ENCODE measurements at places on chromosomes 2 and 18.

DNA sequence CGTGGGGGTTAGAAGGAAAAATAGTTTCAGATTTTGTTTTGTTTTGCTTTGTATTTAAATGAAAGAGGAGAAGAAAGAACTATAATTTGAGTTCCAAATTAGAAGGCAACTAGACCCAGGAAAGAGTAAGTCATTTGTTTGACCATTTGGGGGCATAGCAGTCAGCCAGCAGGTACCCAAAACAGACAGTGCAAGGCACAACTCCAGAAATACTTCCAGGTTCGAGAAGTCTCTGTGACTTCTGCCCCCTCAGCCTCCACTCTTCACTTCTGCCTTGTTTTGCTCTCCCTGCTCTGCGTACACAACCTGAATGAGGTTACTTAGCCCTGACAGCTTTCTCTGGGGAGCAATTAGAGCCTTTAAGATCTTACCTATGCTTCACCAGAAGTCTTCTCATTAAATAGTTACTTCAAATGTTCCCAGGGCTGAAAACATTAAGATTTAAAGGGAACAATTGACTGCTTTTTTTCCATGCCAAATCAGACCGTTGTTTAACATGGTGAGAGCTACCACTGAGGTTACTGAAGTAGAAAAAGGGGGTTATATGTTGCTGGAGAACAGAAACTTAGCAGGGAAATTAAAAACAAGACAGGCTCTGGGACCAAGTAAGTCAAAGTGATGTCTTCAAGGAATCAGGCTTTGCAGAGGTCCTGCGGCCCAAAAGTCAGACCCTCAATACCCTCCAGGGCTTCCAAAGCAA lies 216.9 kb downstream of the BCL11A start:
- no peak for DNase-seq

DNA sequence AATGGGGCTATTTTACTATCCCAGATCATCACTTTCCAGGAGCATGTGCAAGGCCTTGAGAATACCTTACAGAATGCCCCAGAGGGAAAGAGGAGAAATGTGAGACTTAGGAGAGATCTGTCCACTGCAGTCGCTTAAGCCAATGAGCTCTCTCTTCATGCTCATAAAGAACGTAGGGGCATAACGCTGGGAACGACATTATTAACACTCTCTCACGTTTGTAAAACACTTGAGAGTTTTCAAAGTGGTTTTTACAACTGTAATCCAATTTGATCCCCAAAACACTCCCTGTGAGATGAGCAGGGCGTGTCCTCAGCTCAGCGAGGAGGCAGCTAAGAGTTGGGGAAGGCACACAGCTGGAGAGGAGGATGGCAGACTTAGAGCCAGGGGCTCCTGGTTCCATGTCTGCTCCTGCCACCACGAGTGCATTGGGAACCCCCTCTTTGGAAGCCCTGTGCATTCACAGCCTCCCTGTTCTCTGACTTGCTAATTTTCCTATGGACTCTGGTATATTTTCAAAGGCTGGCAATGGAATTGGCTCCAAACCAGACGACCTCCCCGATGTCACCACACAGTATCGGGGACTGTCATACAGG lies 97.4 kb downstream of the PLB1 start:
- DNase-seq: no peak

DNA sequence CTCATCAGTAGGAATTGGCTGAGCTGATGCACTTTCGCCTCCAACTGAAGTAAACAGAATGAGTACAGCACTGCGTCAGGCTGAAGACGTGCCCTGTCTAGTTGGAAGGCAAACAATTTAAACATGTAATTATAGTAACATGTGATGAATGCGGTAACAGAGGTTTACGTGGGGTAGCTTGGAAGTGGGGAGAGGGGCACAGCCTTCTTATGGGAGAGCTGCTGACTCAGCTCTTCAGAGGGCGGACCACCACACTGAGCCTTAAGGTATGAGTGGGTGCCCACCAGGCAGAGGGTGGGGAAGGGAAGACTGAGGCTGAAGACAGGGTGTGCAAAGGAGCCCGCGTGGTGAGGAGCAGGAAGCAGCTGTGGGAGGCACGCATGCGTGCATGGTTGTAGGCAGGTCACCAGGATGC lies 6.2 kb upstream of the EHD3 start:
- DNase-seq: no peak

GRCh38 chr2:201127570-201127969 lies 11.6 kb downstream of the CFLAR start:
- no peak for DNase-seq

DNA sequence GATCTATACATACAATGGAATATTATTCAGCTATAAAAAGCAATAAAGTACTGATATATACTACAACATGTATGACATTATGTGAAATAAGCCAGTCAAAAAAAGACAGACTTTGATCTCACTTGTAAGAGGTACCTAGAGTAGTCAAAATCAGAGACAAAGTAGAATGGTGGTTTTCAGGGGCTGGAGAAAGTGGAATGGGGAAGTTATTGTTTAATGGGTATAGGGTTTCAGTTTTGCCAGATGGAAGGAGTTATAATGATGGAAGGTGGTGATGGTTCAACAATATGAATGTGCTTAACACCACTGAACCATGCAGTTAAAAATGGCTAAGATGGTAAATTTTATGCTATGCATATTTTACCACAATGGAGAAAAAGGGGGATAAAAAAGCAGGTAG lies 6.3 kb downstream of the COBLL1 start:
- no peak for DNase-seq

All from NCI-H510A treated with DMSO at 0.1 percent for 48 hours (cell line).